ENCODE measurements at places on chromosomes 7 and 10.
A peak's percentile ranks its signal among the peaks of the same experiment; 100 is the strongest.

DNA sequence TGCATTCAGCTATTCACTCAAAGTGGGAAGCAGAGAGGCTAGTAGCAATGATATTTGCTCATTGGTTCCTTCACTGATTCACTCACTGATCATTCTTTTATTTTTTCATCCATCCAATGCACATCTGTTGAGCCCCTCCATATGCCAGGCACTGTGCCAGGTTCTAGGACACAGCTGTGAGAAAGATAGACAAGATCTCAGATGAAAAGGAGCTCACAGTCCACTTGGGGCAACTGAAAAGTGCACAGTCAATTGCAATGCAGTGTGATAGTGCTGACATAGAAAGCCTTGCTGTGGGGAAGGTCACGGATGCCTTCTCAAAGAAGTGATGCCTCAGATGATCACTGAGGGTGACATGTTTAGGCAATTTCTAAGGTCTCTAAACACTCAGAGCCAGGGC is 262.3 kb downstream of the PTEN start:
- no peak for DNase-seq

DNA sequence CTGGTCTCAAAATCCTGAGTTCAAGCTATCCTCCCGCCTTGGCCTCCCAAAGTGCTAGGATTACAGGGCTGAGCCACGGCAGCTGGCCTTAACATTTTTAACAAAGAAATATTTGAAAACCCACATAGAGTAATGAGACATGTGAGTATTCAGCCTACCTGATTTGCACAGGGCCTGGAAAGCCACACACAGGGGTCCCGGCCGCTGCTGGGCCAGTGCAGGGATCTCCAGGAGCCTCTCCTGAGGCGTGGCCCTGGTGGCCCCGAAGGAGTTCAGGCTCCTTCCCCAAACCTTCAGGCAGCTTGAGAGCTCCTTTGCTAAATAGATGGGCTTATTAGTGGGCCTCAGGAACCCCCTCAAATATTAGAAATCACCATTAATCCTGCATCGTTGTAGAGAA is 18.7 kb downstream of the CNPY1 start:
- peak; percentile 20 for DNase-seq

DNA sequence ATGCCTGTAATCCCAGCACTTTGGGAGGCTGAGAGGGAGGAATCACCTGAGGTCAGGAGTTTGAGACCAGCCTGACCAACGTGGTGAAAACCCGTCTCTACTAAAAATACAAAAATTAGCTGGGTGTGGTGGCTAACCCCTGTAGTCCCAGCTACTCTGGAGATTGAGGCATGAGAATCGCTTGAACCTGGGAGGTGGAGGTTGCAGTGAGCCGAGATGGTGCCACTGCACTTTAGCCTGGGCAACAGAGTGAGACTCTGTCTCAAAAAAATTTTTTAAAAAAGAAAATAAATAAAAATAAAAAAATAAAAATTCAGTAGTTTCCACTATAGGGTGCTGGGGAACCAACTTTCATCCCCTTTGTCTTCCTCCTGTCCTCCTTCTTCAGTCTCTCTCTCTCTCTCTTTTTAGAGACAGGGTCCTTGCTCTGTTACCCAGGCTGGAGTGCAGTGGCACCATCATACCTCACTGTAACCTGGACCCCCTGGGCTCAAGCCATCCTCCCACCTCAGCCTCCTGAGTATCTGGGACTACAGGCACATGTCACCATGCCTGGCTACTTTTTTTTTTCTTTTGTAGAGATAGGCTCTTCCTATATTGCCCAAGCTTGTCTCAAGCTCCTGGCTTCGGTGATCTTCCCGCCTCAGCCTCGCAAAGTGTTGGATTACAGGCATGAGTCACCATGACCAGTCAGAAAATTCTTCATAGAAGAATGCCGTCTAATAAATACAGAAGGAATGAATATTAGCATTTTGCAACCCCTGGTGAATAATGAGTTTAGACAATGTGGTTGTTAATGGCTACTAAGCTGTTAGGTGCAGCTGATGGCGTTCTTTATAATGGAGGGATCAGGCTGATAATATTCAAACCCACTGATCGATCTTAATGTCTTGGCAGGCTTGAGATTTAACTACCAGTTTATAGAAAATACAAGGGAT is 20.6 kb downstream of the RBM20 start:
- peak; percentile 91 for DNase-seq

DNA sequence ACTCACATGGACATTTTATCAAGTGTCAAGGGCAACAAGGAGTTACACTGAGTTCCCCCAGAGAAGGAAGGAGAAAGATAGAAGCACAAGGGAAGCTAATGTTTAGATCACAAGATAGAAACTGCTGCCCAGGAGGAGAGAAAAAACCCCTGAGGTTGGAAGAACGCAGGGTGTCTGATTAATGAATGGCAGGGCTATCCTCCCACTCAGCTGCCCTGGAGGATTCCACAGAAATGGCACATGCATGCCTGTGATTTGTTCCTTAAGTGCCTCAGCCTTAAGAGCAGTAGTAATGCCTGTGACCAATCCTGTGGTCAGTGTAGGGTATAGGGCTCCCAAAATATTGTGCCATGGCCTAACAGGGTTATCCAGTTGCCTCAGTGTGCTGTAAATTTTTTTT is 20.2 kb downstream of the DNAJB9 start:
- DNase-seq, result peak; percentile 64

- no peak for DNase-seq
These were observed 91.3 kb downstream of the CHN2 start for GRCh38 chr7:29285861-29286260.

GRCh38 chr7:26233902-26234511 is 32.5 kb downstream of the CBX3 start:
- no peak for DNase-seq

- DNase-seq, result no peak
These were observed 45.6 kb upstream of the PDE1C start for GRCh38 chr7:32115831-32116230.

DNA sequence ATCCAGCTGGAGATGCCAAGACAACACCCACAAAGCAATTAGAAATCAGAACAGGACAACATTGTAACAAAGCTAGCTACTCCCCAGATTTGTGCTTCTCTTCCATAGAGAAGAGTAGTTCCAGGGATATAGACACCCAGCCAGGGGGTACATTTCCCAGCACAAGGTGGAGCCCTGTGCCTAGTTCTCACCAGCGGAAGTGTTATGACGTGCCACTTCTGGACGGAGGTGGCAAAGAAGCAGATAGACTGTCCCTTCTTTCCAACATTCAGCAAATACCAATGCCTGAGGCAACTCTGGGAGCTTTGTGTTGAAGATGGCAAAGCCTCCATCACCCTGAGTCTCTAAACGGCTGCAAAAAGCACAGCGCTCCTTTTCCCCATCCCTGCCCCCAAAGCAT is 23.4 kb upstream of the GSAP start:
- DNase-seq, result peak; percentile 69

GRCh38 chr10:92690915-92691590 is 1.3 kb downstream of the HHEX start:
- DNase-seq, result no peak

GRCh38 chr10:102508506-102508905 is 4.7 kb downstream of the SUFU start:
- no peak for DNase-seq

- peak; percentile 69 for DNase-seq
These were observed 197.3 kb upstream of the PODXL start for GRCh38 chr7:131753620-131754222.

GRCh38 chr10:43980313-43980712 is 331.6 kb upstream of the ZNF32 start:
- peak; percentile 51 for DNase-seq
